ENCODE measurements at places on chromosomes 6 and 20.

GRCh38 chr6:41164551-41165120 is 1.7 kb upstream of the TREM2 start:
- no peak for DNase-seq

DNA sequence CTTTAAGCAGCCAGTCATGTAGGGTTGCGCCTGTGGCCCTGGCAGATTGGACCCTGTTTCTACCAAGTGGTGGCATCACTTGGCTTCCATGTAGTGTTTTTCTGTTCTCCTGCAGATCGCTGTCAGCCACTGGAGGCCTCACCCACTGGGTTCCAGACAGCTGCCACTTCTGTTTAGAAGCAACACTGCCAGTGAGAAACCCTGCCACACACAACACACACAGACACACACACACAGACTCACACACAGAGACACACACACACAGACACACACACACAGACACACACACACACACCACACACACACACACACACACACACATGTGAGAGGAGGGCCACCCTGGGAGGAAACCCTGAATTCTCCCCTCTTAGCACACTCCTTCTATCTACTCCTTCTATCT is 51.8 kb downstream of the UTRN start:
- DNase-seq: no peak

- no peak for DNase-seq
Observed at GRCh38 chr20:17762243-17762872, 62.6 kb downstream of the BANF2 start.

GRCh38 chr6:143528164-143528811 is 16.8 kb upstream of the FUCA2 start:
- DNase-seq: no peak

GRCh38 chr20:32319100-32319499 is 39.0 kb upstream of the ASXL1 start:
- no peak for DNase-seq

DNA sequence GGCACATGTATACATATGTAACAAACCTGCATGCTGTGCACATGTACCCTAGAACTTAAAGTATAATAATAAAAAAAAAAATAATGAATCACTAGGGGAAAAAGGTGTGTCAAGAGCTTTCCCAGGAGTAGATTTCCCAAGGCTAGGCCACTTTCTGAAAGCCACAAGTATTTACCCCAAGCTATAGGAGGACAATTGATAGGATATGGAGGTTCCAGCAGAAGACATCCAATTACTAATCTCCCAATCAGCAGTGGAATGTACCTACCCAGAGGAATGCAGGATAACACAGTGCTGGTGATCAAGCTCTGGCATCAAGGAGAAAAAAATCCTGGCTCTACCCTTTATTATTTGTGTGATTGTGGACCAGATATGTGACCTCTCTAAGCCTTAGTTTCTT is 562.7 kb downstream of the RFPL4B start:
- no peak for DNase-seq

- DNase-seq: no peak
Observed at GRCh38 chr20:33139467-33139866, 28.5 kb upstream of the BPIFA2 start.

DNA sequence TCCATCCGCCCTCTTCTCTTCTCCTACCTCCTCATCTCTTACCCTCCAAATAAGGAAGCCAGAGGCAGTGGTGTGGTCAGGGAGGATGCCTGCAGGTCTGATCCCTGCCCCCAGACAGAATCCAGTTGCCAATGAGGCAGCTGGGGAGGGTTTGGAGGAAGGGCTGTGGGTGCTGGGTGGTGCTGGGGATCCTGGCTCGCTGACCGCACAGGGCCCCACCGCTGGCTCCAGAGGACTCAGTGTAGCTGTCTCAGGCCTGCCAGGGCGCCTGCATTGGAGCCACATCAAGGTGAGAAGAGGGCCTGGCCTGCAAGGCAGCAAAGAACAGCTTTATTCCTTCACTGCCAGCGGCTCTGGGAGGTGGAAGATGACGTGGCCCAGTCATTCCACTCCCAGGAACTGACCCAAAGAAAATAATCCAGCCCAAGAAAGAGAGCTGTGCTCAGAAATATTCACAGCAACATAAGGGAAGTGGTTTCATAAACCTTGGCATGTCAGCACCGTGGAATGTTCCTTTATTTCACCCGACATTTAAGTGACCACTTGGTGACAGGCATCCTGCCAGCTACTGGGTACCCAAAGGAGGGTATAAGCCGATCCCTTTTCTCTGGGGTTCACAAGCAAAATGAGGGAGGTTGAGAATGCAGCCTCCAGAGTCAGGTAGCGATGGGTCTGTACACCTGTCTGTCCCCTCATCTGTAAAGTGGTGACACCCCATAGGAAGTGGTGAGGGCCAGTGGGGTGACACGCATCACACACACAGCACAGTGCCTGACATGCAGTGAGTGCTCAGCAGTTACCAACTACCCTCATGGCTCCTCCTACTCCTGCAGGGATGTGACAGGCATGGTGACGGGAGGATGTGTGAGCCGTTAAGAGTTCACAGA is 125.1 kb downstream of the SNX5 start:
- DNase-seq: no peak

DNA sequence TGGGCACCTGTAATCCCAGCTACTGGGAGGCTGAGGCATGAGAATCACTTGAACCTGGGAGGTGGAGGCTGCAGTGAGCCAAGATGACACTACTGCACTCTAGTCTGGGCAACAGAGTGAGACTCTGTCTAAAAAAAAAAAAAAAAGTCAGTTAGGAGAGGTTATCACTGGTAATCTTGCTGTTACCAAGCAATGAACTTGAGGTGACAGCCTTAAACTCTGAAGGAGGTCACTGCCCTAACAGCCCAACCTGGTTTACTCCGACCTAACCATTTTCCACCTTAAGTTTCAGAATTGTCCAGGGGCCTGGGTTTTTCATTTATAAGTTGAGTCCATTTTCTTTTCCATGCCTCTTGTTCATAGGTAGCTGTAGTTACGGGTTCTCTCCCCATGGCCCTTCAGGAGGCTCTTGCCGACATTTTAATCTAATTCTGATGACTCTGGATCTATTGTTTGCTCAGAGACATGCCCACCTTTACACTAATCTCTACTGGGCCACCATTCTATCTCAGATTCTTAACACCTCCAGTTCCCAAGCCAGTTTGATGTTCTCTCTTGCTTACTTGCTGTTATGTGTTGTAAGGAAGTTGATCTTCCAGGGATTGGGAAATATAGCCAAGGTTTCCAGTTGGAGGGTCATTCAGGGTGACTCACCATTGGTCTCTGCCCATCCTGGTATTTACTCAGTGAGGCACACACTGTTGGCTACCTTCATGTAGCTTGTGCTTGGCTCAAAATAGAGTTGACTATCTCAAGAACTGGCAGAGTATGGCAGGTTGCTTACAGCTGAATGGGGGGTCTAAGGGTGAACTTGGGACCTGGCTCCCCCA is 29.1 kb downstream of the SHLD1 start:
- no peak for DNase-seq

DNA sequence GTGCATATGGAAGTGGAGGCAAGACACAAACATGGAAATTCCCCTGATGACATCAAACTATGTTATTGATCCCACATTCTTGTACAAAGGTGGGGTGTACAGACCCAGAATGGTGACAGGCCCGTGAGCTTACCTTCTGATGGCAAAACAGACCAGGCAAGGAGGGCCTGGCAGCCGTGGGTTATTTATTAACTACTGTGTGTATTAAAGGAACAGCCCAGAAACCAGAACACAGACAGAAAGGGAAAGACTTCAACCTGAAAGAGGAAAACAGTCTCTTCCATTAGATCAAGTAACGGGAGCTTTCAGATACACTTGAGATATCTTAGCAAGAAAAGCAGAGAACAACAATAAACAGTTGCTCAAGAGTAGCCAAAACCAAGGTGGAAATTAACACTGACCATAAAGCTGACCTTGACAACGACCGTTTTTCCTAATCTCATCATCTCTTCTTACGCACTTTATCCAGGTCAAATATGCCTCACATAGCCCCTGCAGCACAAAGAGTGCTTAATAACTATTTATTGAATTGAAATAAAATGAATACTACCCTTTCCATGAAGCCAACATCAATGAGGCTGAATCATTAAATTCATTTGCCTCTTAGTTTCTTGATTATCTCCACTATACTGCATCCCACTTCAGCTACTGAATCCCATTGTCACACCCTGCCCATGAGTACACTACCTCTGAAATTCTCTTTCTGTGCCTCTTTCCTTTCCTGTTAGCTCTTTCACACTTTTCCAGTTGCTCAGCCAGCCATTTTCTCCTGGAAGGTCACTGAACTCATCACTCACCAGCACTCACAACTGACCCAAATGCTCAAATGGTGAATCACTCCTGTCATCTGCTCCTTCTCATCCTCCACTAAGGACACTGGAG is 67.4 kb downstream of the MOXD1 start:
- no peak for DNase-seq

GRCh38 chr6:37535759-37536490 is 36.2 kb upstream of the CCDC167 start:
- DNase-seq: peak; percentile 16

DNA sequence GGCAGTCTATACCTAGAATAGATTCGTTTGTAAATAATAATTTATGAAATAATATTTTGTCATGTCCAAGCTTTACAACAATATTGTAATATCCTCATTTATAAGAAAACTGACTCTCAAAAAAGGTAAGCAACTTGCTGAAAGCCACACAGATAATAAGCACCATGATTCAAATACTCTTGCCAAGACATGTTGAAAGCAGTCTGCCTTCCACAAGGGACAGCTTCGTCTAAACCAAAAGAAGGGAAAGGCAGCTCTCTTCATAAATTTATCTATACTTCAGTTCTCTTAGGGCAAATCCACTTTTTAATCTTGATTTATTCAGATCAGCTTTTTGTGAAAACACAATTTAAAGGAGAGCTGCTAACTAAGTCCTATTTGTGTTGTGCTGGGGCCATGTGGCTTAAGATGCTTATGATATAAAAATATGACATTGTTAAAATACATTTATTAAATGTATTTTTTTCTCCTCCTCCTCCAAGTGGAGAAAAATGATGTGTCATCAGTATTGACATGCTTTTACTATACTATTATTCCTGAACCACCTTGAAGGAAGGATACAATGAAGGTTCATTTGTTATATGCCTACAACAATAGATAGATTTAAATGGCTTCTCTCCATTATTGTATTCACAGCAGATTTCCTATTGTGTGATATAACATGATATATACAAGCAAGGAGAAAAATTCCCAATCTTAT is 737.0 kb downstream of the HDGFL1 start:
- DNase-seq: no peak

DNA sequence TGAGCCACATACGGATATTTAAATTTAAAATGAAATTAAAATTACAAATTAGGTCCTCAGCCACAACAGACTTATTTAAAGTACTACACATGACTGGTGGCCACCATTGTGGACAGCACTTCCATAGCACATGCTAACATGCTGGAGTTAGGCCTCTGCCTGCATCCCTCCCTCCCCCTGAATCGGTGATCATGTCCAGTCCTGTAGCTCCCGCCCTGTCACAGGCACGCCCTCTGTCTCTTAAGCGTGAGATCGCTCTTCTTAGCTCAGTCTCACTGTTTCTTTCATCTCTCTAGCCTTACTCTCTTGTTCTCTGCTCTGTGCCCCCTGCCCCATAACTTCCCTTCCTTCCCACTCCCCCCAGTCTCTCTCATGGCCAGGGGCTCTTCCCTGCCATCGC is 28.9 kb downstream of the ELMO2 start:
- no peak for DNase-seq

GRCh38 chr6:142285235-142286087 is 16.3 kb upstream of the ADGRG6 start:
- DNase-seq: no peak

GRCh38 chr20:36478137-36478905 is 63.0 kb upstream of the MYL9 start:
- no peak for DNase-seq

GRCh38 chr6:89782222-89782621 is 37.4 kb downstream of the MDN1 start:
- DNase-seq: no peak

- DNase-seq: no peak
Observed at GRCh38 chr6:155890409-155890808, 434.8 kb upstream of the NOX3 start.

DNA sequence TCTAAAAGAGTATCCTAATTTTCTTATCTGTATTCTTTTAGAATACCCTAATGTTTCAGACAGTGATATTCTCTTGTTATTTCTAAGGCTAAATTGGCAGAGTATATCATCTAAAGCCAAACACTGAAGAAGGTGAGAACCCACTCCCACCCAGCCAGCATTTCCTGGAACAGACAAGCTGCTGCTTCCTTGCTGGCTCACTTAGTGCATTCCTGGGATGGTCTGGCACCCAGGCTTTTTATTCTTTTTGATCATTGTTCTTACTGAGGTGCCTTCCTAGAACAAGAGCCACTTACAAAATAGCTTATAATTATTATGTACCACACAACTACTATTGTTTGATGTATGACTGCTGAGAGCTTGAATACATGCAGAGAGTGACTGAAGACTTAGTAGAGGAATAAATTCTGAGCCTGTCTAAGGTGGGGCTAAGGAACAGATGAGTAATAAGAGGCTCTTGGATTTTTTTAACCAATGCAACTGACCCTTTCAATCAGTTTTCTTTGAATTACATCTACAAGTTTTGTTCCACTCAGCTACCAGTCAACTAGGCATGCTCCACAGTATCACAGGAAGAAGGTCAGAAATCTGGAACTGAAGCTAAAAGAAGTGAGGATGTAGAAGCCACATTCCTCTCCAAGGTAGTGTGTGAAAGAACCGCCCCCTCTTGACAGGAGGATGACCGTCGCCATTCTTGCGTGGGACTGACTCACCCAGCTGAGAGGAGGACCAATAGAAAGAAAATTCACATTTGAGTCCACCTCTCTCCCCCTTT is 30.1 kb downstream of the PRPH2 start:
- DNase-seq: no peak

GRCh38 chr20:32017711-32018251 is 7.5 kb downstream of the CCM2L start:
- peak; percentile 44 for DNase-seq

GRCh38 chr20:56442389-56443365 is 25.8 kb upstream of the RTF2 start:
- no peak for DNase-seq

- no peak for DNase-seq
Observed at GRCh38 chr20:12554426-12554825, 454.3 kb upstream of the SPTLC3 start.

GRCh38 chr6:13304101-13304500 is 24.2 kb downstream of the TBC1D7 start:
- DNase-seq: no peak

GRCh38 chr6:44920952-44921491 is 407.1 kb upstream of the RUNX2 start:
- DNase-seq: no peak

Measured in stimulated activated naive CD4-positive, alpha-beta T cell (primary cell).